Astrocyte (in vitro differentiated cells and primary cell): ENCODE measurements at places on chromosomes 3 and 15. TPM values are rescaled to one million over a fixed set of nuclear protein-coding genes. Genes with fewer than 3 reads are reported as not detected.

Gene ABHD6
- total RNA-seq = 3.8 and 3.9 TPM in 2 replicates

Gene CLSTN2
- total RNA-seq = 80.9 and 85.0 TPM in 2 replicates

DNA sequence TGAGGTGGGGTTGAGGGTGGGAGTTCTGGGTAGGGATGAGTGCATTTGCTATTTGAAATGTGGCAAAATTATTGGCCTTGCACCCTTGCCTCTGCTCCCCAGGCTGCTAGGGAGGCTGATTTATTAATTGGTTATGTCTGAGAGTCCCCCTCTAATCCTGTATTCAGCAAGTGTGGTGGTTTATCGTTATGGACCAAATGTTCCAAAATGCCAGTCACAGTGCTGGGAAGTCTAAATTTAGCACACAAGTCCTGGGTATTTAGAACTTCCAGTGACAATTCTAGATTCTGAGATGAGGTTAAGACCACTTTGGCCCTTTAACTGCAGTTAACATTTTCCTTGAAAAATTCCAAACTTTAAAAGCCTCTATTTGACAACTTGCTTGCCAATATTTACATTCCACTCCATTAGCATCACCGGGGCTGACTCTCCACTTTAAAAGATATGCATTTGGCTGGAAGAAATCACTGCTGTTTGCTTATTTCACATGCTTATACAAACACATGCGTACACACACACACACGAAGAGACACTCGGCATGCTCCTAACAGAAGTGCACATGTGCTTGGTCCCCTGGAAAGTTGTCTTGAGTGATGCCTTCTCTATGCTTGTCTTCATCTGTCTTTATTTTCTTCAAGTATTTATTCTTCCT is 247.7 kb downstream of the IL20RB start:
- H3K36me3 ChIP-seq = no peaks in the 10 kb centered on the region
- H3K4me3 ChIP-seq = no peak overlapping the region
- no peak for DNase-seq
- no peaks in the 10 kb centered on the region for H3K27me3 ChIP-seq

DNA sequence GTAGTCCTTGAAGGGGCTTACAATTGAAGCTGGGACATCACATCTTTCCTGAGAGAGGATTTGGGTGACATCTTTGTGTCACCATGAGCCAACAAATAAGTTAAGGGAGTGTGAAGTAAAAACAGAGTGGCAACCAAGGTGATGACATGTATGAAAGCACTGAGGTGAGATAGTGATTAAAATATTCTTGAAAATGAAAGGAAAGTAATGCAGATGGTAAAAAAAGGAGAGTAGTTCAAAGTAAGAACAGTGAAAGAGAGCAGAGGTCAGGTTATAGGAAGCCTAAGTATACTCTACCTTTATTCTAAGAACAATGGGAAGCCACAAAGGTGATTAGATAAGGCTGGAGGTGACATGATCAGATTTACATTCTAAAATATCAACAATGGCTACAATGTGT is 486.1 kb downstream of the DIPK2A start:
- H3K4me3 ChIP-seq = no peak overlapping the region
- no peak for DNase-seq

DNA sequence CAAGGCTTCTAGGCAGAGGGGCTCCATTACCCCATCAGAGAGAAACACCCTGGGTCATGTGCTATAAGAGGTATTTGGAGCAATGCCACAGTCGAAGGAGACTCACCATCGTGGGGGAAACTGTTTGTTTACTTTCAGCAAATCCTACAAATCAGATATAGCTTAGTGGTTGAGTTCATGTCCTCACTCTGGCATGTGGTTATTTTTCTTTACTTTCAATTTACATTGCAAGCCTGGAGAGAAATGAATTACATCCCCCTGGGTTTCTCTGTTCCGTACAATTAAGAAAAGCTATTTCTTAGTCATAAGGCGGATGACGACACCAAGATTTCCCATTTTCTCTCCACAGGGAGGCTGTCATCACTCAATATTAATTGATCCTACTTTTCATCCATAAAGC is 36.9 kb downstream of the RFTN1 start:
- H3K36me3 ChIP-seq = no peaks in the 10 kb centered on the region
- peaks cover 68% of the 10 kb centered on the region for H3K4me1 ChIP-seq
- H3K27me3 ChIP-seq = no peaks in the 10 kb centered on the region
- H3K27ac ChIP-seq = peak overlapping the region; percentile 77
- DNase-seq = peak; percentile 98

Gene OR5H1
- not detected in 2 replicates for total RNA-seq

- no peaks in the 10 kb centered on the region for H3K27me3 ChIP-seq
- no peak overlapping the region for H3K27ac ChIP-seq
- no peak for DNase-seq
- H3K4me3 ChIP-seq = no peak overlapping the region
Observed at GRCh38 chr15:33153548-33153947, 41.0 kb downstream of the FMN1 start.

Gene ARNT2
- 2.7 and 3.5 TPM in 2 replicates for total RNA-seq

DNA sequence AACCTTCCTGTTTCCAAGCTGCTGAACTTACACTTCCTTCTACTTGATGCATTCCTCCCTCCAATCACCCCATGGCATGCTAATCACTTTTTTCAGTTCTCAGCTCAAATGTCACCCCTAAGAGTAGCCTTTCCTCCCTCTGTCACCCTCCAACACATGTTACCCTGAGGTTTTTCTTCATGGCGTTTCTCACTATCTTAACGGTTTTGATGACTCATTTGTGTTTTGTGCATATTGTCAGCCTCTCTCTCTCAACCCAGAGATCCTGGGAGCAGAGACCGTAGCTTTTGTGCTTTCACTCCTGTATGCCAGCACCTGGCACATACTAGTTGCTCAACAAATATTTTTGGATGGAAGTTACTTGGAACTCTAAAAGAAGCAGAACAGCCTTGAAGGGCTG is 24.5 kb downstream of the LRRC3B start:
- no peaks in the 10 kb centered on the region for H3K27me3 ChIP-seq
- no peaks in the 10 kb centered on the region for H3K36me3 ChIP-seq
- no peak for DNase-seq
- H3K4me1 ChIP-seq = no peaks in the 10 kb centered on the region
- no peak overlapping the region for H3K4me3 ChIP-seq

DNA sequence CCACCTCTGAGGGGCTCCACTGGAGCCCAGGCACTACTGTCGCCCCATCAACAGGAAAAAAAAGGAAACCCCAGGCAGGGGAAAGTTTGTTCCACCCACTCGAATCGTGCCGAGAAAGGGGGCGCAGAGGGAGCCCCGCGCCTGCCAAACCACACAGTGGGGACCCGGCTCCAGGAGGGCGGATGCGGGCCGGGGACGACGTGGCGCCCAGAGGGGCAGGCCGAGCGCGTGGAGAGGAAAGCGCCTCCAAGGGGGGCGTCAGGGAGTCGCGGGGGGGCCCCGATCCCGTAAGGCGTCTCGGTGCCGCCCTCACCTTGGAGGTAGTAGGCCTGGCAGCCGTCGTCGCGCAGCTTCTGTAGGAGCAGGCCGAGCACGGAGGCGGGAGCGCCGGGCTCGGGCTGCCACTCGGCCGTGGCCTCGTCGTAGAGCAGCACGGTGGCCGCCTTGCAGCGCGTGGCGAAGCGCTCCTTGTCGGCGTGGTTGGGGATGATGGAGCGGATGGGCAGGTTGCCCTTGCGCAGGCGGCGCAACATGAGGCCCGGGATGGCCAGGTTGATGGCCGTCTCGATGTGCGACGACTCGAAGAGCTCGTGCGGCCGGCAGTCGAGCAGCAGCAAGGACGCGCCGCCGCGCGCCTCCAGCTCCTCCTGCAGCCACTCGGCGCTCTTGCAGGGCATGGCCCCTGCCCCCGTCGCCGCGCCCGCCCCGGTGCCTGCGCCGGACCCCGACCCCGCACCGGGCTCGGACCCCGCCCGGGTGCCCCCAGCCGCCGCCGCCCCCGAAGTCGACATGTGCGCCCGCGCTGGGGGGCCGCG is 627 bp downstream of the DUSP7 start:
- peaks cover 42% of the 10 kb centered on the region for H3K4me1 ChIP-seq
- peak; percentile 34 for DNase-seq
- no peaks in the 10 kb centered on the region for H3K27me3 ChIP-seq

GRCh38 chr3:79497447-79498111 is 270.2 kb downstream of the ROBO1 start:
- no peaks in the 10 kb centered on the region for H3K36me3 ChIP-seq
- no peaks in the 10 kb centered on the region for H3K27me3 ChIP-seq
- H3K27ac ChIP-seq = no peak overlapping the region

Gene SLC22A13
- 0.72 and 1.8 TPM in 2 replicates for total RNA-seq

GRCh38 chr15:90907051-90907660 is 4.1 kb downstream of the MAN2A2 start:
- H3K4me3 ChIP-seq = no peak overlapping the region
- H3K27me3 ChIP-seq = no peaks in the 10 kb centered on the region
- H3K36me3 ChIP-seq = no peaks in the 10 kb centered on the region
- DNase-seq = no peak

GRCh38 chr3:42742259-42742658 is 30.8 kb downstream of the CCDC13 start:
- H3K4me1 ChIP-seq = no peaks in the 10 kb centered on the region
- DNase-seq = no peak
- H3K36me3 ChIP-seq = no peaks in the 10 kb centered on the region
- no peak overlapping the region for H3K27ac ChIP-seq
- no peak overlapping the region for H3K4me3 ChIP-seq

GRCh38 chr3:69342074-69342473 is 43.8 kb downstream of the FRMD4B start:
- no peaks in the 10 kb centered on the region for H3K4me1 ChIP-seq
- H3K4me3 ChIP-seq = no peak overlapping the region
- no peak overlapping the region for H3K27ac ChIP-seq
- DNase-seq = no peak
- no peaks in the 10 kb centered on the region for H3K27me3 ChIP-seq

Gene BUB1B
- 3.2 and 5.2 TPM in 2 replicates for total RNA-seq

- no peak for DNase-seq
- peaks cover 11% of the 10 kb centered on the region for H3K36me3 ChIP-seq
- H3K4me3 ChIP-seq = no peak overlapping the region
Observed at GRCh38 chr15:57196865-57197264, 179.4 kb upstream of the CGNL1 start.

Gene RHCG
- total RNA-seq = 0.18 TPM in 1 of 2 replicates, not detected in the other

GRCh38 chr3:121834671-121835464 is at the start of the genes EAF2 and IQCB1:
Gene EAF2, plus strand, starts transcription at chr3:121835209. Its CDS starts 77 bp downstream, at chr3:121835286.
Gene IQCB1, minus strand, starts transcription at chr3:121835060. Its CDS starts 6,100 bp downstream, at chr3:121828960.
- no peaks in the 10 kb centered on the region for H3K36me3 ChIP-seq
- H3K4me1 ChIP-seq = peaks cover 4% of the 10 kb centered on the region
- peak within 1 kb of the TSS; percentile 72 for H3K27ac ChIP-seq
- H3K4me3 ChIP-seq = peak within 1 kb of the TSS; percentile 81
- no peaks in the 10 kb centered on the region for H3K27me3 ChIP-seq

Gene FRMD4B
- 9.2 and 9.9 TPM in 2 replicates for total RNA-seq

Gene SLC30A4
- total RNA-seq = 6.8 and 8.0 TPM in 2 replicates

DNA sequence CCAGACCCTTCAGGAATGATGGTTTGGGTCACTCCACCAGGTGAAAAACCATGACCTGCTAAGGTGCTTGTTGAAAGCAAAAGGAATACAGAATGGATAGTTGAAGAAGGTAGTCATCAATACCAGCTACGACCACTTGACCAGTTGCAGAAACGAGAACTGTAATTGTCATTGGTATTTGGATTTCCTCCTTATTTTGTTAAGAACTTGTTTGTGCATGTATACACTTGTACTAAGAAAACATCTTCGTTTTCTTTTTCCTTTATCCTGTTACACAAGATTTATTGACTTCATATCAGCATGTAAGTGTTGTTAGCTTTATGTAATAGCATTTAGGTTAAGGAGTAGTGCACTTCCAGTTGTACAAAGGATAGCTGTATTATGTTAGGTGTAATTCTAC is 261.8 kb downstream of the MCTP2 start:
- no peaks in the 10 kb centered on the region for H3K36me3 ChIP-seq
- no peaks in the 10 kb centered on the region for H3K27me3 ChIP-seq
- no peak overlapping the region for H3K4me3 ChIP-seq
- no peak overlapping the region for H3K27ac ChIP-seq

- DNase-seq = peak; percentile 9
- H3K27ac ChIP-seq = no peak overlapping the region
- H3K36me3 ChIP-seq = no peaks in the 10 kb centered on the region
- H3K4me1 ChIP-seq = no peaks in the 10 kb centered on the region
- no peaks in the 10 kb centered on the region for H3K27me3 ChIP-seq
Observed at GRCh38 chr3:153734777-153735551, 386.2 kb upstream of the ARHGEF26 start.

GRCh38 chr15:51348688-51349087 is 7.2 kb downstream of the GLDN start:
- no peak for DNase-seq
- H3K27me3 ChIP-seq = peaks cover 28% of the 10 kb centered on the region

DNA sequence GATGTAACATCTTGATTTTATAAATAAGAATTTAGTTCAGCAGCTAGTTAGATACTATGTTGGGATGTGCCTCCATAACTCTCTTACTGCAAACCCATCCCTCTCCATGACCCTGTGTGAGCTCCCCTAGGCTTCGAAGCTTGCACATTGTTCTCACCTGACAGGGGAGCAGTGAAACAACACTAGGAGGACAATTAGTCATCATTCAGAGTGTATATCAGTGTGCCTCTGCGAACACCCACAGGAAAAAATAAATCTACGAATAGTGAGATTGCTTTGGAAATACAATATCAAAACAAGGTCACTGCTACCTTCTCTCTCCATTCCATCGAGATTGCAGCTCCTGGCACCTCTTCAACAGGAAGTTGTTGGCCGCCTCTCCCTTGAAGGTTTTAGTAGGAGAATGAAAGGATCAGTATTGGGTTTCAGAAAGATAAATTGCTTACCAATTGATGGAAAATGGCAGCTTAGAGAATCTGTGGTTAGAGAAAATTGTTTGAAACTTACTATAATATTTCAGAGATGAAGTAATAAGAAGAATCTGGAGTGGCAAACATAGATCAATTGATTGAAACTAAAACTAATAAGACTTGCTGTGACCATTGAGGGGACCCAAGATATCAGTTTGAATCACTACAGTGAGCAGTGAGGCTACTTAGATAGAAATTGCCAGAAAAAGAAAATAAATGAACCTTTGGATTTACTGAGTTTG is 103.2 kb downstream of the CHL1 start:
- H3K4me1 ChIP-seq = no peaks in the 10 kb centered on the region
- no peak overlapping the region for H3K4me3 ChIP-seq
- no peak overlapping the region for H3K27ac ChIP-seq
- H3K27me3 ChIP-seq = no peaks in the 10 kb centered on the region

Gene KIF15
- 0.82 and 1.5 TPM in 2 replicates for total RNA-seq

GRCh38 chr15:53984221-53984620 is 6.0 kb downstream of the UNC13C start:
- H3K27me3 ChIP-seq = no peaks in the 10 kb centered on the region
- no peak overlapping the region for H3K4me3 ChIP-seq
- H3K27ac ChIP-seq = no peak overlapping the region
- no peaks in the 10 kb centered on the region for H3K4me1 ChIP-seq

DNA sequence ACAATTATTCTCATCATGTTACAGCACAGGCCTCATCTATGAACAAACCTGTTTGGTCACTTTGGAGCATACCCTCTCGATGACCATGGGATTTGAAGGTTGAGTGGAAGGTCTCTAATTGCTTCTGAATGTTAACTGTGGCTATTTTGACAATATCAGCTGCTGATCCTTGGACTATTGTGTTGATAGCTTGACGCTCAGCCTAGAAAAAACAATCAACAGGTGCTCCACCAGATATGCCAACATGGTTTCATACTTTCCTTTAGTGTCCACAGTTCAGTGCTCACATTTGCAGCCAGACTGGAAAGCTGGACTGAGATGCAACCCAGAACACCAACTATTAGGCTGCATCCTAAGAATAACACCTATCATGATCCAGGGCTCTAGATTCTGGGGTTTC is 109.7 kb downstream of the POLQ start:
- no peak overlapping the region for H3K4me3 ChIP-seq
- H3K36me3 ChIP-seq = peaks cover 5% of the 10 kb centered on the region
- no peaks in the 10 kb centered on the region for H3K27me3 ChIP-seq
- H3K27ac ChIP-seq = no peak overlapping the region

GRCh38 chr15:34883633-34884032 is 85.9 kb downstream of the AQR start:
- H3K36me3 ChIP-seq = peaks cover 20% of the 10 kb centered on the region
- DNase-seq = peak; percentile 14
- no peak overlapping the region for H3K4me3 ChIP-seq
- no peak overlapping the region for H3K27ac ChIP-seq
